ENCODE measurements at places on chromosomes 5 and 9. TPM values are rescaled to one million over a fixed set of nuclear protein-coding genes. Genes with fewer than 3 reads are reported as not detected.

The MEGF10 gene
- total RNA-seq = not detected

- no peak for DNase-seq
These were observed 86.5 kb downstream of the DAP start for GRCh38 chr5:10674582-10674981.

DNA sequence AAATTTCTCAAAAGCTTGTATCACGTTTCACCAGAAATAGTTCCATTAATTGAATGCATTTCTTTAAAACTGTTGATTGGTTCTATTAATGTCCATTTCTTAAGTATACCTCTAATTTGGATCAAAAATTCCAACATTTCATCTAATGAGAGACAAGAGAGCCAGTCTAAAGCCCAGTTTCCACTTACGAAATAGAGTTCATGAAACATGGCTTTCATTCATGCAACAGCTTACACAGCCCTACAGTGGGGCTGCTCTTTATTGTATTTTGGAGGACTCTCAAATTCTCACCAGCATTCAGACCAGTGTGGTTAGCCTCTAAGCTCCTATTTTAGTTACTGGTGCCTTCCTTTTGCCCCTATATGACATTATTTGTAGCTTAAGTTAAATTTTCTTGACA lies 566.9 kb upstream of the RGMB start:
- DNase-seq = no peak

GRCh38 chr5:164351245-164351834 lies 845.9 kb downstream of the MAT2B start:
- no peak for DNase-seq

GRCh38 chr9:93479726-93480125 lies 26.3 kb upstream of the FAM120AOS start:
- no peak for DNase-seq

Measured in MCF 10A (cell line).